COR-L47 (cell line): ENCODE measurements at places on chromosomes 1 and 21.

DNA sequence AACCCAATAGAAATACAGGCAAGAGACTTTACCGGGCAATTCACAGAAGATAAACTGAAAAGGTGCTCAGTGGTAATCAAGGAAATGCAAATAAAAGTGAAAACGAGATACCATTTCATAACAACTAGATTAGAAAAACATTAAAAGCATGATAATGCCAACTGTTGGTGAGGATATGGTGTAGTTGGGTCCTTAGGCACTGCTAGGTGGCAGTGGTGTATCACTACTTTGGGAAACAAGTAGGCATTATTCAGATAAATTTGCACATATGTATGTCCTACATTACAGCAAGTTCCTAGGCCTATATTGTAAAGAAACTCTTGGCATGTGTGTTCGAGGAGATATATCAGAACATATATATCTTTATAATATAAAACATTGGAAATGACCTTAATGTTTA, 31.0 kb downstream of the AZIN2 start:
- peak; percentile 16 for DNase-seq

DNA sequence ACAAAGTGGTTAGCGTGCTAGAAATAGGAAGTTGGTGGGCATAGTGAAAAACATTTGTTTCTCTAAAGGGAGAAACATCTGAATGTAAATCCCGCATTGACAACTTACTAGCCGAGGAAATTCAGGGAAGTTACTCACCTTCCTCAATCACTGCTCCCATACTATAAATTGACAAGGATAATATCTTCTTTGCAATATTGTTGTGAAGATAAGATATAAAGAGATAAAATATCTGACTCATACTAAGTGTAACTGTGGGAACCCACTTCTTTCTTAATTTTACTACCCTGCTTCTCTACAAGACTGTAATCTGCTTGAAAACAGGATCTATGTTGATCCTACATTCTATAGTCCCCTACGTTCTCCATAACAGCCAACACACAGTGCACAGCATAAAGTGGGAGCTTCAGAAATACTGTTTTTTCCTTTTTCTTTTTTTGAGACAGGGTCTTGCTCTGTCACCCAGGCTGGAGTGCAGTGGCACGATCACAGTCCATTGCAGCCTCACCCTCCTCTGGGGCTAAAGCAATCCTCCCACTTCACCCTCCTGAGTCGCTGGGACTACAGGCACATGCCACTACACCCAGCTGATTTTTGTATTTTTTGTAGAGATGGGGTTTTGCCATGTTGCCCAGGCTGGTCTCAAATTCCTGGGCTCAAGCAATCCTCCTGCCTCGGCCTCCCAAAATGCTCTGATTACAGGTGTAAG, 57.4 kb upstream of the C1orf21 start:
- DNase-seq: no peak

GRCh38 chr1:38079019-38079418, 32.4 kb upstream of the POU3F1 start:
- no peak for DNase-seq

DNA sequence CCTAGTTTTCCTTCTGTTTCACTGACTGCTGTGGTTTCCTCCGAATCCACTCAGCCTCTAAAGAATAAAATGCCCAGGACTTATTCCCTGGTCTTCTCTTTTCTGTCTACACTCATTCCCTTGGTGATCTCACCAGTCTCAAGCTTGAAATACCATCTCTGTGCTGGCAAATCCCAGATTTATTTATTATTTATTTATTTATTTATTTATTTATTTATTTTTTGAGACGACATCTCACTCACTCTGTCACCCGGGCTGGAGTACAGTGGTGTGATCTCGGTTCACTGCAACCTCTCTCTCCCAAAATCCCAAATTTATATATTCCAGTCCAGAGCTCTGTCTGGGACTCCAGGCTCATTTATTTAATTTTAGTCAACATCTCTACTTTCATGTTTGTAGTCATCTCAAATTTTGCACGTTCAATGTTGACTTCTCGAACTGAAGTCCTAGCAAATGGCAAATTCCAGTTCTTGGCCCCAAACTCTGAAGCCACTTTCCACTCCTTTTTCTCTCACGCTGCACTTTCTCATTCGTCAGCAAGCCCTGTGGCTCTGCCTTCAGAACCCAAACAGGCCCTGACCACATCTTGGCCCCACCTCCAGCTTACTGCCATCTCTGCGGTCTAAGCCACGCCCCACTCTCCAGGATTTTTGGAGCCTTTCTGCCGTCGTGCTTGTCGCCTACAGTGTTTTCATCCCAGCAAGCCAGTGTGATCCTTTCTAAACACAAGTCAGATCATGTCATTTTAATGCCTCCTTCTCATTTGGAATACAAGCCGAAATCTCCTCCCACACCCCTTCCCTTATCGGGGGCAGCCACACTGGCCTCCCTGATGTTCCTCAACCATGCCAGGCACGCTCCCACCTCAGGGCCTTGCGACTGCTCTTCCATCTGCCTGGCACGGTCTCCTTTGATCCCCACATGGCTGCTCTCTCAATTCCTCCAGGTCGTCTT, 14.2 kb upstream of the TENT5B start:
- peak; percentile 87 for DNase-seq

- no peak for DNase-seq
Measured at GRCh38 chr1:154758346-154758745, 111.7 kb downstream of the KCNN3 start.

DNA sequence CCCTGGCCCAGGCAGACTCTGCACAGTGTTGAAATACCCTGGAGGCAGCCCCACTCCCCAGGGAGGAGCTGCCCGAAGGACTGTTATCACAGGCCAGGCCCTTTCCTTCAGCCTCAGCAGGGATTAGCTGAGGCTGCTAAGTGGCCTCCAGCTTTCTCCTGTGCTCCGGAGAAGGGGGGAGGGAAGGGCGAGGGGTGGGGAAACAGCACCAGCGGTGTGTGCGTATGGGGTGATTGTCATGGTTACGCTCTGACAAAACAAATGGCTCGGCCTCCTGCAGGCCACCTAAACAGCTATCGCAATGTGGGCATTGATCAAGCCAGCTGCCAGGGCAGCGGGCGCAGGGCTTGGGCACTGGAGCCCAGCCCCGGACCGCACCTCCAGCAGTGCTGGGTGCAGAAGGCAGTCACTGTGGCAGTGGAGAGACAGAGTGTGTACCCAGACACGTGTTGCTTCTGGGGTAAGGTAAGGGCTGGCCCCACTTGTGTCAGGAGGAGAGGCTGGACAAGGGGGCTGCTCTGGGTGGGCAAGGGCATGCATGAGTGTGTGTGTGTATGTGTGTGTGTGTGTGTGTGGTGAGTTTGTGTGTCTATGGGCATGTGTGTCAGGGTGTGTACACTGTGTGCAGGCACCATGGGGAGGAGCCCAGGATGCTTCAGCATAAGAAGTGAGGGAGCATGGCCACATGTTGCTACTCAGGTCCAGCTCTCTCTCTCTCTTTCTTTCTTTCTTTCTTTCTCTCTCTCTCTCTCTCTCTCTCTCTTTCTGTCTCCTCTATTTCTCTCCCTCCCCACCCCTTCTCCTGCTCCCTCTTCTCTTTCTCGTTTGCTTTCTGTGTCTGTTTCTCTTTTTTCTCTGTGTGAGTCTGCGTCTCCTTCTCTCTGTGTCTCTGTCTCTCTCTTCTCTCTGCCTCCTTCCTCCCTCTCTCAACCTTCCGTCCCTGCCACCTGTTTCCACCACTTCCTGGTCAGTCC, at the start of gene VWA5B1:
VWA5B1 (plus strand) TSS at position 252 of the 974 bp plus-strand sequence. CDS start 19,727 bp downstream, outside the sequence.
- peak; percentile 89 for DNase-seq

GRCh38 chr1:176745945-176746344, 283.0 kb downstream of the PAPPA2 start:
- no peak for DNase-seq

GRCh38 chr1:155981266-155982088, 3.1 kb upstream of the ARHGEF2 start:
- DNase-seq: no peak

GRCh38 chr1:149916193-149916897, 1.3 kb downstream of the SV2A start:
- DNase-seq: no peak

- DNase-seq: no peak
Measured at GRCh38 chr1:227401562-227402342, 83.5 kb upstream of the CDC42BPA start.

GRCh38 chr1:167486090-167486824, 32.1 kb downstream of the CD247 start:
- no peak for DNase-seq

DNA sequence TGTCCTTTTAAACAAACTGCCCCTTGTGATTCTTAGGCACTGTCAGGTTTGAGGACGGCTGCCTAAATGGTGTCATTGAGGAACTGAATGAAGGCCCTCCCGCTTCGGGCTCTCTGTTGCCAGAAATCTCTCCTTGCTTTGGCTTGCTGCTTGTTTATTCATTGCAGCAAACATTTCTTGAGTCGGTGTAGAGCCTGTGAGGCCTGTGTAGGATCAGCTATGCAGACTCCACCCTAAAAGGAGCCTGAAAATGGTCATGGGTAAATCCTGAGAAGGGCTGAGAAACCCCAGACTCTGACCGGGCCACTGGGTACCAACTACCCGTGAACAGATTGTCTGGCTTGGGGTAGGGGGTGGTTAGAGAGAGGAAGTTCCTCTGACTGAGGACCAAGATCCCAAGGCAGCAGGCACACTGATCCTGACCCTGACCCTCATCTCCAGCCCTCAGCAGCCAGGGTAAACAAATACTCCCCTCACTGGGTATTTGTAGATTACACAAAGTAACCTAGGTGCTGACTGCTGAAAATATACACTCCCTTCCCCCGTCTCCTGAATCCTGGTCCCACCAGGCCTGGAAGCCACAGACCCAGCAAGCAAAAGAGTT, 3.1 kb downstream of the IL6R start:
- no peak for DNase-seq

- DNase-seq: no peak
Measured at GRCh38 chr1:244075247-244075722, 24.2 kb downstream of the ZBTB18 start.

GRCh38 chr1:32447469-32448185, 17.2 kb upstream of the ZBTB8B start:
- DNase-seq: no peak

DNA sequence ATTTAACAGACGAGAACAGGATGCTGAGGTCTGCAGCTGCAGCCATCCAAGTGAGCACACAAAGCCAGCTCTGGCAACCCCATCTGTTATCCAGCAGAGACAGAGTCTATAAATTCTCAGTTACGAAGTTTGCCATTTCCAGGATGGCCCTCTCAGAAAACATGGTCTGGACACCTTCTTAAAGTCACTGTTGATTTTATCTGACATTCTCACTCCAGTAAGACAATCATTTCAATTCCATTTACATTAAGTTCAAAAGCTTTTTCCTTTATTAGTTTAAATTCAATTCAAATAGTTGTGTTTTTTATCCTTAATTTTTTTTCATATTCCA, 125.5 kb downstream of the DMRTB1 start:
- no peak for DNase-seq

GRCh38 chr1:194929357-194929756, 1678.9 kb downstream of the KCNT2 start:
- no peak for DNase-seq

- peak; percentile 49 for DNase-seq
Measured at GRCh38 chr21:39441502-39442475, 3.8 kb downstream of the LCA5L start.

DNA sequence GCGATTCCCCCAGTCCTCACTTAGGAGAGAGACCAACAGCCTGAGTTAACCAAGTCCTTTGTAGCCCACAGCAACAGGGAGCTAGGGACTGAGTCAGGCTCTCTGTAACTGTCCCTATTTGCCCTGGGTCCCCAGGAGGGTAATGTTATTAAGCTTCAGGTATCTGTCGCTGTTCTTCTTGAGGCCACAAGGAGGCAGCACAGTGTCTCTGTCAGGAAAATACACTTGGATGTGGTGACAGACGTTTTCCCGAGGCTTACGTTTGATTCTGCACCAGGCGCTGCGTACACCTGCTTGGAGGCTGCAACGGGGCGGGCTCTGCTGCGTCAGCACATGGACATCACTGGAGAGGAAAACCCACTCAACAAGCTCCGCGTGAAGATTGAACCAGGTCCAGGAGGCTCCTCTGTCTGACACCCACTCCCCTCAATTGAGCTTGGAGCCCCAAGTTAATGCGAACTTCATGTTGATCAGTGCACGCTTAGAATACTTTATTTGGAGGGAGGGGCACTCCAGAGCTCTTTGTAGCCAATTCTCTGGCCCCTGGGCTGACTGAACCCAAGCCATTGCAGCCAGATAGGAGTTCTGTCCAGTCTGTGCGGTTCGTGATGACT, 10.7 kb upstream of the ELF3 start:
- peak; percentile 37 for DNase-seq

GRCh38 chr1:93871366-93871765, 7.6 kb downstream of the DNTTIP2 start:
- no peak for DNase-seq

- DNase-seq: no peak
Measured at GRCh38 chr1:119946724-119947123, 50.4 kb upstream of the ADAM30 start.

DNA sequence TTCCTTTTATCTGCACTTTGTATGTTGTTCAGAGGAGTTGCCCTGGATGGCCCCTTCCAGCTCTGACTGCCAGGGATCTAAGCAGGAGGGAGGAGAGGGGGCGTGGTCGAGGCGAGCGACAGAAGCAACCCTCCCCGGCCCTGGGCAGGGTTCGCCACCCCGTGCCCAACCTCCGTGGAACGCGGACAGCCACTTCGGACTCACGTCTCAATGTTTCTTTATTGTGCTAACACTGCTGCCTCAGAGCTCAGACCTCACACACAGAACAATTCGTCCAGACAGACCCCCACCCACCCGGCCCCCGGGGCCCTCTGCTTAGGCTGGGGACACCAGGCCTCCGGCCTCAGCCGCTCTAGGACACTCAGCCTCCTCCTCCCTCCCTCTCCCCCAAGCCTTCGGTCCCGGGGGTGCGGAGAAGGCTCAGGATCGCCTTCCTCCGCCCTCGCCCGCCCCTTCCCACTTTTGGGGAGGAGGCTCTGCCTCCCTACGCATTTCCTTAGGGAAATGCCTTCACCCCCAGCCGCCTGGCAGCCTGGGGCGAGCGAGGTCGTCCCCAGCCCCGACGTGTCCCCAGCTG, 8.3 kb downstream of the VSIG8 start:
- peak; percentile 23 for DNase-seq

GRCh38 chr21:26715878-26716506, 129.2 kb downstream of the ADAMTS1 start:
- peak; percentile 51 for DNase-seq

- DNase-seq: no peak
Measured at GRCh38 chr1:93111065-93111464, 32.0 kb downstream of the MTF2 start.

- DNase-seq: peak; percentile 100
Measured at GRCh38 chr1:39960431-39960958, 5.5 kb downstream of the MFSD2A start.
